ENCODE measurements at places on chromosomes 1 and 21. TPM values are rescaled to one million over a fixed set of nuclear protein-coding genes. Genes with fewer than 3 reads are reported as not detected.

NGF gene
- total RNA-seq: not detected

LCE2B gene
- total RNA-seq: not detected

TBX19 gene
- total RNA-seq: 4.7 TPM

S100A7 gene
- not detected for total RNA-seq

NLRP3 gene
- 0.44 TPM for total RNA-seq

- no peak overlapping the region for H3K27ac ChIP-seq
- no peaks in the 10 kb centered on the region for H3K36me3 ChIP-seq
- H3K4me3 ChIP-seq: no peak overlapping the region
- peaks cover 46% of the 10 kb centered on the region for H3K27me3 ChIP-seq
- H3K4me1 ChIP-seq: peaks cover 22% of the 10 kb centered on the region
Observed at GRCh38 chr1:94538243-94538827, 3.2 kb downstream of the F3 start.

DNA sequence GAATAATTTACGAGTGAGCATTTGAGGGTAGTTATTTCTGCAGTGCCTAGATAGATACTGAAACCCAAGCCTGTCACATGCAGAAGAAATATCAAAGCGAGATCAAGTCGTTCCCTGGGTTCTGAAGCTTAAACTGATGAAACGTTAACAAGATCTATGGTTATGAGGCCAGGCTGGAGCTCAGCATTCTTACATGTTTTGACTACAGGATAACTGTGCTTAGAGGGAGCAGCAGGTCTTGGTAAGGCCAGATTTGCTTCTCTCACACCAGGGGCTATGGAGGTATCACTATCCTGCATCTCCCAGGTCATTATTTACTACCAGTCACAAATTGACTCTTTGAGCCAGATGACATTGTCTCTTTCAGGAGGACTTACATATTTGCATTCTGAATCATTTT lies 1401.4 kb upstream of the PRMT6 start:
- H3K4me3 ChIP-seq: no peak overlapping the region
- H3K27ac ChIP-seq: no peak overlapping the region
- no peaks in the 10 kb centered on the region for H3K36me3 ChIP-seq
- DNase-seq: no peak
- H3K27me3 ChIP-seq: no peaks in the 10 kb centered on the region

GRCh38 chr1:193310564-193310963 lies 124.2 kb upstream of the B3GALT2 start:
- H3K4me3 ChIP-seq: no peak overlapping the region
- H3K27ac ChIP-seq: no peak overlapping the region
- H3K27me3 ChIP-seq: peaks cover 4% of the 10 kb centered on the region

GRCh38 chr1:227736814-227737432 lies 1.7 kb downstream of the SNAP47 start:
- H3K36me3 ChIP-seq: peaks cover 20% of the 10 kb centered on the region
- H3K27ac ChIP-seq: no peak overlapping the region
- peak overlapping the region; percentile 42 for H3K4me3 ChIP-seq

DNA sequence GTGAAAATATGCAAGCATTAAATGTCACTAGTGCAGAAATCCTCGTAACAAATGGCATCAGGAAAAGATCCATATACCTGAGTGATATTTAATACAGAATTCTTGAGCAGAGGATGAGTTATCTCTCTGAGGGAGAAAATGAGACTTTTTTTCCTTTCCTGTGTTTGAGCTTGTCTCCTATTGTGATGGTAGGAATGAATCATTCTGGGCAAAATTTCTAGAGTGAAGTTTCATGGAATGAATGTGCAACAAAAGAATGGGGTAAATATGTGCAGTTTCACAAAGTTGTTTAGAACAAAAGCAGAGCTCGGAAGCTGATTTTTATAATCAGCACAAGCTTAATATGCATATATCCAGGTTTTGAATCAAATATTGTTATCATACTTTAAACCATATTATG lies 4.6 kb downstream of the CTPS1 start:
- peaks cover 19% of the 10 kb centered on the region for H3K4me1 ChIP-seq
- no peak overlapping the region for H3K27ac ChIP-seq
- H3K4me3 ChIP-seq: no peak overlapping the region
- H3K27me3 ChIP-seq: no peaks in the 10 kb centered on the region
- peaks cover 69% of the 10 kb centered on the region for H3K36me3 ChIP-seq
- no peak for DNase-seq

DNA sequence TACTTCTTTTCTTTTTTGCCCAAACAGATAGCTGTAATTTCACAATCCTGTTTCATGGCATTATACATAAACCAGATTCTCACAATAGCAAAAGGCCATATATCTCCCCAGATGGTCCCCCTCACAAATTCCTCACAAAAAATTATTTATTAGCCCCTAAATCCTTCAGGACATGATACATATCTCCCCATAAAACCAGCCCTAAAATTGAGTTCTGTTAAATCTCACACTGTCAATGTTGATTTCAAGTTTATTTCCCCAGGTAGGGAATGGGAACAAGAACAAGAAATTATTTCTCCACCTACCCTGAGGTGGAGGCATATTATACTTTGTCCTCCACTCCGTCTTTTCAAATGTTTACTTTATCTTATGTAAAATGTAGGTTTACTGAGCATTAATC lies 163.4 kb upstream of the CHRM3 start:
- no peak for DNase-seq
- H3K27ac ChIP-seq: no peak overlapping the region
- no peaks in the 10 kb centered on the region for H3K36me3 ChIP-seq
- no peaks in the 10 kb centered on the region for H3K4me1 ChIP-seq

GRCh38 chr1:61904354-61904753 lies 162.1 kb downstream of the PATJ start:
- H3K4me1 ChIP-seq: no peaks in the 10 kb centered on the region
- no peak for DNase-seq
- peaks cover 31% of the 10 kb centered on the region for H3K36me3 ChIP-seq
- H3K27ac ChIP-seq: no peak overlapping the region
- no peak overlapping the region for H3K4me3 ChIP-seq

GRCh38 chr1:154386643-154387352 lies 18.3 kb upstream of the IL6R start:
- DNase-seq: peak; percentile 21
- H3K4me3 ChIP-seq: peak overlapping the region; percentile 79
- no peaks in the 10 kb centered on the region for H3K27me3 ChIP-seq
- H3K27ac ChIP-seq: peak overlapping the region; percentile 86
- peaks cover 23% of the 10 kb centered on the region for H3K4me1 ChIP-seq

DNA sequence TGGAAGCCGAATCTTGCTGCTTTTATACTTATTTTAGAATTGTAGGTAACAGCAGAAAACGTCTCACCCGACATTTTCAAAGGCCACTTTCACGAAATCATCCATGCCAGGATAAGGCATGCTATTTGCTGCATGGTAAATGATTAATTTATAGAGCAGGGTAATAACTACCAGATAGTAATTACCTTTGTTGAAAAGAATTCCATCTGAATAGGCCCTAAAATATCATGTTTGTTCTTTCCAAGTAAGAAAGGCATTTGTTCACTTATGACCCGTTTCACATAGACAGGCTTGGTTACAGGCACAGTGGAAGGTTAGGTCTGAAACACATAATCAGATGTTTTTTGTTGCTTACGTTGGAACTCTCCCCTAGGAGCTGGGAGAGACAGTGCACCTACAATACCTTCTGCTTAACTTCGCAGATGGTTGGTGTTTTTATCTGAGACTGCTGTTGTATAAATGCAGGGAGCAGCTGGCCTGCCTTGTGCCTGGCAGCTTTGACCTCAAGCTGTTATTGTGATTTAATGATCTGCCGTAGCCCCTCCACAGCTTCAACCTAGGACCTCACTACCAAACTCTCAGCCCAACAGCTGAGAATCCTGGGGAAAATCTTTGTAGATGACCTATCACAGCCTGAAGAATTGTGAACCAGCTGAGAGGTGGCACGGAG lies 1.6 kb downstream of the SLC44A3 start:
- no peaks in the 10 kb centered on the region for H3K36me3 ChIP-seq
- H3K4me1 ChIP-seq: peaks cover 10% of the 10 kb centered on the region
- H3K27me3 ChIP-seq: peaks cover 44% of the 10 kb centered on the region
- DNase-seq: no peak

DNA sequence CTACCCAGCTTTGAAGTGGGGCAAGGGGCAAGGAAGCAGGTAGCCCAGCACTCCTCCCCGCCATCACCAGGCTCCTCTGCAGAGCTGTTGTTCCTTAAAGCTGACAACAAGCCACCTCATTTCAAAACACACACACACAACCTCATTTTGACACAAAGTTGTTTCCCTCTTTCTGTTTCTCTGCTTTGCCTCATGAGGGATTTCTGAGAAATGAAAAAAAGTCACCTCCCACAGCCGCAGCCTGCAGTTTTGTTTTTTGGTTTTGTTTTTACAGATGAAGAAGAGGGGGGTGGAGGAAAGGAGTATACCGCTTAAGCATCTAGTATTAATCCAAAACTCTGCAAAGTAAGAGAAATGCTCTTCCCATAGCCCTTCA lies 12.1 kb downstream of the MCL1 start:
- peaks cover 97% of the 10 kb centered on the region for H3K4me1 ChIP-seq
- H3K27ac ChIP-seq: peak overlapping the region; percentile 94
- H3K4me3 ChIP-seq: peak overlapping the region; percentile 79
- H3K36me3 ChIP-seq: peaks cover 28% of the 10 kb centered on the region
- no peak for DNase-seq

GRCh38 chr1:207268337-207268736 lies 53.1 kb upstream of the CD55 start:
- no peak overlapping the region for H3K27ac ChIP-seq
- no peaks in the 10 kb centered on the region for H3K36me3 ChIP-seq
- peaks cover 3% of the 10 kb centered on the region for H3K4me1 ChIP-seq
- DNase-seq: no peak
- no peaks in the 10 kb centered on the region for H3K27me3 ChIP-seq
- H3K4me3 ChIP-seq: no peak overlapping the region

DNA sequence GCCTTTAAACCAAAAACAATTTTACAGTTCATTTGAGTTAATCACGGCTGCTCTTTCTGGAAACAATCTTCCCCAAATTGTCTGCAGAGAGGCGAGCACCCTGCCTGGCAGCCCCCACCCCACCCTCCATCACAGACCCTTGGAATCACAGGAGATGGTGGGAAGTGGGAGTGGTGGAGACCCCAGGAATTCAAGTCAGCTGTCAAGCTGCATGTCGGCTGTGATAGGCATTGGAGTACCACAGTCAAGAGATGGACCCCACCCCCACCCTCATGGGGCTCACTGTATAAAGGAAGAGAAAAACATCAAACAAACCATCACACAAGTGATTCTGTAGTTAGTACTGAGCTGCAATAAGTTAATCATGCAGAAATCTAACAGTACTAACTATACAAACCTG lies 360.4 kb downstream of the MATN1 start:
- DNase-seq: no peak
- no peak overlapping the region for H3K27ac ChIP-seq
- H3K4me1 ChIP-seq: no peaks in the 10 kb centered on the region
- H3K27me3 ChIP-seq: peaks cover 16% of the 10 kb centered on the region

- no peak overlapping the region for H3K27ac ChIP-seq
- peaks cover 9% of the 10 kb centered on the region for H3K4me1 ChIP-seq
- no peak overlapping the region for H3K4me3 ChIP-seq
- H3K27me3 ChIP-seq: peaks cover 29% of the 10 kb centered on the region
Observed at GRCh38 chr1:21619375-21619947, 49.7 kb downstream of the RAP1GAP start.

- no peak overlapping the region for H3K27ac ChIP-seq
- H3K27me3 ChIP-seq: no peaks in the 10 kb centered on the region
- peaks cover 16% of the 10 kb centered on the region for H3K4me1 ChIP-seq
- H3K4me3 ChIP-seq: no peak overlapping the region
- H3K36me3 ChIP-seq: no peaks in the 10 kb centered on the region
Observed at GRCh38 chr1:93820554-93821422, 58.2 kb downstream of the DNTTIP2 start.

DNA sequence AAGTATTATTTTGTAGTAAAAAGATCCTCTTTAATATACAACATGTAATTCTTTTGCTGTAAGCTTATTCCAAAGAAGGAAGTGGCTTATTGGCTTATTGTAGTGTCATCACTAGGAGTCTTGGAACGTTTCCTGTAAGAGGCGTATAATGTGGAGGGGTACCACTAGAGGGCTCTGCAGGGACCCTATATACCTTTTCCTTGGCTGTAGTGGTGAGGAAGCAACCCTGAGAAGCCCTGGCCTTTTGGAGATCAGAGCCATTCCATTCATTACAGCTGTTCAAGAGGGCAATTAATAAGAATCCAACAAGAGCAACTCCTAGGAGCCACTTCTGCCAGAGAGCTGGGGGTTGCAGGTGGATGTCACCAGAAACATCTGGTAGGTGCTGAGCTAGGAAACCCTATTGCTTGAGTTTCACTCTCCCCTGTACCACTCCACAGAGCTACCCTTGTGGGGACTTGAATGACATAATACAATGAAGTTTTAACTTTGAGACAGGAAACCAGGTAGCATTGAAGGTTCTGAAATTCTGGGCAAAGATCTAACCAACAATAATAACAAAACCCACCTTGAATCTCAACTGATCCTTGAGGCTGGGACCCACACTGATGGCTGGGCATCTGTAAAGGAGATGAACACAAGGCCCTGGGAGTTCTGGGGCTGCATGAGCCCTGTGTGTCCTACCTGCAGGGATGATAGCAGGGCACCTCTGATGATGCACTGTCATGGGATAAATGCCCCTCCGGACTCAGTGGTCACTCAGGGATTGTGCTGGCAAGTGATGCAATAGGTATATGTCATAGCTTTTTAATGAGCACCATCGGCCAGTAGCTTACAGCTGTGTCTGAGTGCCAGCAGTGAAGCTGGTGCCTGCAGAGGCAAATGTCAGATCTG lies 160.2 kb upstream of the COA6 start:
- DNase-seq: no peak
- peaks cover 12% of the 10 kb centered on the region for H3K4me1 ChIP-seq
- peaks cover 42% of the 10 kb centered on the region for H3K27me3 ChIP-seq
- no peak overlapping the region for H3K4me3 ChIP-seq
- H3K36me3 ChIP-seq: no peaks in the 10 kb centered on the region

GRCh38 chr1:41847733-41848132 lies 71.0 kb downstream of the HIVEP3 start:
- H3K36me3 ChIP-seq: no peaks in the 10 kb centered on the region
- H3K27ac ChIP-seq: no peak overlapping the region
- peaks cover 10% of the 10 kb centered on the region for H3K4me1 ChIP-seq
- H3K27me3 ChIP-seq: no peaks in the 10 kb centered on the region

- no peak overlapping the region for H3K27ac ChIP-seq
- H3K4me3 ChIP-seq: no peak overlapping the region
- H3K27me3 ChIP-seq: peaks cover 26% of the 10 kb centered on the region
- DNase-seq: no peak
Observed at GRCh38 chr1:34688006-34688741, 66.7 kb upstream of the GJB5 start.

DNA sequence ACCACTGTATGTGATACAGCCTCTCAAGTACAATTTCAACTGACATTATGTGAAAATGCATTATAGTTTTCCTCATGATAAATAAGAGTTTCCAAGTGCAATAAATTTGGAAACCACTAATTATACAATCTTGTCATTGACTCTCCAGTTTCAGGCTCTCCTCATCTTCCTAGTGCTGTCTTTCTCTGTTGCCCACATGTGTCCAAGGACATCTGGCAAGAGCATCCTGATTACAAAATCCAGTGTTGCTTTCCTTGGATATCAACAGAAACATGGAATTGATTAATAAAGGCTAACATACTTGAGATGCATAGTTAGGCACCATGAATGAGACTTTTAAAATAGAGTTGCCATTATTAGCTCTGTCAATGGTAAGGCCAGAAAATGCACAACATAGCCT lies 15.6 kb upstream of the MAP10 start:
- no peak overlapping the region for H3K27ac ChIP-seq
- peaks cover 10% of the 10 kb centered on the region for H3K27me3 ChIP-seq
- no peak overlapping the region for H3K4me3 ChIP-seq
- DNase-seq: no peak
- H3K4me1 ChIP-seq: no peaks in the 10 kb centered on the region

- no peaks in the 10 kb centered on the region for H3K36me3 ChIP-seq
- DNase-seq: no peak
- peaks cover 21% of the 10 kb centered on the region for H3K27me3 ChIP-seq
- no peaks in the 10 kb centered on the region for H3K4me1 ChIP-seq
- H3K4me3 ChIP-seq: no peak overlapping the region
- no peak overlapping the region for H3K27ac ChIP-seq
Observed at GRCh38 chr1:15326691-15327588, 79.9 kb downstream of the FHAD1 start.
